ENCODE measurements at places on chromosomes 1 and 21.

DNA sequence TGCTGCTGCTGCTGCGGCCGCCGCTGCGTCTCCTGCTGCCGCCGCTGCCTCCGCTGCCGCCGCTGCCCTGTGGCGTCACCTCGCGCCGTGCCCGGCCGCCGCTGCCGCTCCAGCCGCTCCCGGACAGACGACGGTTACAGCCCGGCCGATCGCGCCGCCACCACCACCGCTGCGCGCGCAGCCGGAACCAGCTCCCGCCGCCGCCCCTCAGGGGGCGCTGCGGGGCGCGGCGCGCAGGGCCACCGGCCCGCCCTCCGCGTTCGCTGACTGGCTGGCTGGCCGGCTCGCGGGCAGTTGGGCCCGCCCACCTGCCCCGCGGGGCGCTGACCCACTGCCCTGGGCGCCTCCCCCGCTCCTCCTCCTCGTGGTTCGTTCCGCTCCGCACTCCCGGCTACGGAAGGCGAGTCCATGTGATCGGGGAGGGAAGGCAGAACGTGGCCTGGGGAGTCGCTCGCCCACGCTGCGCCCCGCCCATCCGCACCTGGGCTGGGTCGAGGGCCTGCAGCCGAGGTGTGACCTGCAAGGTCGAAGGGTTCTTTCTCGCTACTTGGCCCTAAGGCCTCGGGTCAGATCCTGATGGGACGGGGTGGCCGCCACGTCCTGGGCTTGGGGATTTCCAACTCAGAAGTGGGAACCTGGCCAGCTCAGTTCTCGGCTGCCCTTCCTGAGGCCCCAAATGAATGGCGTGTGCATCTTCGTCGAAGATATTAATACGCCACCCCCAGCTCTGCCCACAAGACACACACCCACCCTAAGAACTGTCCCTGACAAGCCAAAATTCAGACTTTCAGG is at the start of gene PTP4A2:
PTP4A2 (minus strand) TSS at position 185 of the 792 bp plus-strand sequence. CDS start 19,303 bp downstream, outside the sequence.
- DNase-seq, result peak; percentile 21

- DNase-seq, result no peak
Observed at GRCh38 chr21:29384683-29385359, 86.1 kb downstream of the BACH1 start.

GRCh38 chr1:34663031-34663430 is 91.8 kb upstream of the GJB5 start:
- no peak for DNase-seq

- DNase-seq, result no peak
Observed at GRCh38 chr1:88744142-88744541, 60.1 kb downstream of the PKN2 start.

- no peak for DNase-seq
Observed at GRCh38 chr21:19553919-19554615, 1150.5 kb upstream of the TMPRSS15 start.

DNA sequence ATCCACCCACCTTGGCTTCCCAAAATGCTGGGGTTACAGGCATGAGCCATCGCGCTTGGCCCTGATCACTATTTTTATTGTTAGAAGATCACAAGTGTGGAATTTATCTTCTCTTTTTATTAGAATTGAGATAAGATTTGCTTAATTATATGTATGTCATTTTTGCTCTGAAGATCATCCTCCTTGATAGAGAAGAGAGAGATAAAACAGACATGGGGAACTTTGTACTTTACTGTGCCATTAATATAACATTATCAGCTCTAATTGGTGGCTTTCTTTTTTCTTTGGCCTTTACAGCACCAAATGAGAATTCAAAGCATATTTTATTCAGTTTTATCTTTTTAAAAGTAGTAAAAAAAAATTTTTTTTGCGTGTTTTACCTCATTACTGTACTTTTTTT is 46.8 kb downstream of the SCP2 start:
- DNase-seq, result no peak

DNA sequence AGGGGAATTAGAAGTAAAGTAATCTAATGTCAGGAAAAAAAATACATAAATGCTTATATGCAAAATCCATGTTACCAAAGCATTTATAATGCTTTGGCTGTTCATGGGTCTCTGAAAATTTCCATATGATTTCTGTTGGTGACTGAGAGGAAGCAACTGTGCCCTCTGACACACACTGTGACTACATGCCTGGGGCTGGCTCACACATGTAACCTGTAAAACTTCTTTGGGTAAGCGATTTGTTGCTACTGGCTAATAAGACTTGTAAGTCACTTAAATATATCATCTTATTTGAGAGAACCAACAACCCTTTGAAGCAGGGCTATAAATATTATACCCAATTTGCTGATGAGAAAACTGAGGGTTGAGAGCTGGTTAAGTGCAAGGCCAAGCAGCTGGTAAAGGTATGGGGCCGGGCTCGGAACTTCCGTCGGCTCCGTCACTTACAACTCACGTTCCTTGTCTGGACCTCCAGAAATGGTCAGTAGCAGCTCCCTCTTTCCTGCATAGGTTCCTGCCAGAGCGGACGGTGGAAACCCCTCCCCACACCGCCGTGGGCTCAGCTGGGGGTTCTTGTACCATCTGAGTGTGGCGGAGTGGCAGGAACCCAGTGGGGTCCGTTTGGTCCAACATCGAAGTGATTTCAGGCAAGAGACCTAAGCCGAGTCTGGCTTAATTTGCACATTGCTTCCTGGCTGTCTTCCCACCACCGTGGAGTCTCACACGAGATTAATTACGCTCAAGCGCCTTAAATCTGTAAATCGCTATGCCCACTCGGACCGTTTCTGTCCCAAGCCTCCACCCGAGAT is 714 bp downstream of the DFFA start:
- no peak for DNase-seq

DNA sequence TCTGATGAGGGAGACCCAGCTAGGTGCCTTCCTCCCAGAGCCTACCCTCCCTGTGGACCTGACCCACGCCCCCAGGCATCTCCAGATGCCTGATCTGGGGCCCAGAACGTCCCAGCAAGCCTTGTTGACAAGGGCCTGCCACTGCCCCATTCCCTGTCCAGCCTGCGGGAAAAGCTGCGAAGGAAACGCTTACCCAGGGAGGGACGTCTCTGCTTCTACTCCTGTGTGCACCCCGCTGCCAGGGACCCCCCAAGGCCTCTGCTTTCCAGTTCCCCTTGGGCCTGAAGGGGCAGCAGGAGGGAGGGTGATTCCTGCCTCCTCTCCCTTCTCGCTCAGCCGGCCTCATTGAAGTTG is 11.6 kb upstream of the CLSTN1 start:
- DNase-seq, result no peak

DNA sequence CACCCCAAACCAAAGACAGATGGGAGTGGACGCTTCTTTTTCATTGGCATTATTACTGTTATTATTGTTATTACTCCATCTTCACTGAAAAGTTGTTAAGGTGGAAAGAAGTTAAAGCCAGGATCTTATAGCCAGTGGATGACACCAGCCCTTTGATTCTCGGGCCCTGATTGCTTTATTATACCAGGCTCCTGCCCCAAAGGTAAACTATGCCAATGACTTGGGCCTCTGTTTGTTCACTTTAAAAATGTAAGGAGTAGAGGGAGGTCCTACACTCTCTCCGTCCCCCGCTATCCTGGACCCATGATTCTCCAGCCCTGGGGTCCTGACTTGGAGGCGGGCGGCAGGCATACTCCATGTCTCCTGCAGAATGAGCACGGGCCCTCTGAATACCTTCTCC is 106.8 kb downstream of the TOMM20 start:
- no peak for DNase-seq

DNA sequence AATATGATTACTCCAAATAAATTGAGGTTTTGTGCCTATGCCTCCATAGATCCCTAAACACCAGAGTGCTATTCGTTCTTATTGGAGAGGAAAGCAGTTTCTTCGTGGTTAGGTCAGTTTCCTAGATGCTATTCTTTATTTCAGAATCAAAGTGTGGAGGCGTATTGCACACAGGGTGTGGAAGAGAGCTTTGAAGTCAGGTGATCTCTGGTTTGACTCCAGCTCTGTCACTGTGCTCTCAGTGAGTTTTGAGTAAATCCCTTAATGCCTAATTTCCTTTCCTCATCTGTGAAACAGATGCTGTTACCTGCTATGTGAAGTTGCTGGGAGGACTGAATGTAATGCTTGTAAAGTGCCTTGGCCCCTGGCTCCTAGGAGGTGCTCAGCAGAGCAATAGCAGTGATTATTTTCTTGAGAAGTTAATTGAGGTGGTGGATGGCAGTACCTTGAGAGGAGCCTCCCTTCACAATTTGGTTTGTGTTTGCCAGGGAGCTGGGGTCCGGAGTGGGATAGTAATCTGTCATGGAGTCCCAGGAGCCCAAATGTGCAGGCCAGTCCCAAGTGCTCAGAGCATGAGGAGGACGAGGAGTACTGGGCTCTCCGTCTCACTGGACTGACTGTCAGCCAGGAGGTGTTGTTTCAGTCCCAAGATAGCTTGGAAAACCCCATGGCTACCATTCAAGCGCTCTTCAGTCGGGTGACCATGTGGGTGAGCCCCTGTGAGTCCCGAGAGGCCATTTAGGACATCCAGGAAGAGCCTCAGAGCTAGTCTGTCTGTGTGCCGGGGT is 14.9 kb downstream of the NTPCR start:
- DNase-seq, result no peak

- DNase-seq, result no peak
Observed at GRCh38 chr1:23242414-23242813, 25.1 kb upstream of the HTR1D start.

- no peak for DNase-seq
Observed at GRCh38 chr1:213325482-213325881, 274.4 kb downstream of the RPS6KC1 start.

DNA sequence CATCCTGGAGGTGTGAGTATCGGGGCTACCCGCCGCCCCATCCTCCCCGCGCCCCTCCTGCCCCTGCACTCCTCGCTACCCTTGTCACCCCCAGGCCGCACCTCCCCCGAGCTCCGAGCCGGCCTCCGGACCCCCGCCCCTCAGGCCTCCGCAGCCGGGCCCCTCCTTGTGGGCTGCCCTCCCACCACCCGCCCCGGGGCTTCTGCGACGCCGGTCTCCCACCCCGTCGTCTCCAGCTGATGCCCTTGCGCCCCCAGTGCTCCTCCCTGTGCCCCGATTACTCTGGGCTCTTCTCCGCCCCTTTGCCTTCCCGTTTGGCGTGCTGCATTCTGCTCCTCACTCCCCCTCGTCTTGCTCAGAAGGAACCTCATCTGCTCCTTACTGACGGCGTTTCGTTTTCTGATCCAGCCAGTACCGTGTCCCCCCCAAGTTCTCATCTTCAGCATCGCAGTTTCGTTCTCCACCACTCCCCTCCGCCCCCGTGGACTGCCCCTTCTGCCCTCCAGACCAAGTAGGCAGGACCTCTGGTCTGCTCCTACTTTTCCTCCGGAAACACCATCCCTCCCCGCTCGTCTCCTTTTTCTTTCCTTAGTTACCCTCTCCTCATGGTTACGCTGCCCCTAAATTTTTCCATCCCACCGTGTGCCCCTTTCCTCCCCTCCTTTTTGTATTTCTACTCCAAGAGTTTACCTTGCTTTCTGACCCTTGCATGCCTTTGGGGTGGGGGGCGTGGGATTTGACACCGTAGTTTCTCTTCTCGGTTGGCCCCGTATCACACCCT is 841 bp downstream of the SNX27 start:
- DNase-seq, result no peak

DNA sequence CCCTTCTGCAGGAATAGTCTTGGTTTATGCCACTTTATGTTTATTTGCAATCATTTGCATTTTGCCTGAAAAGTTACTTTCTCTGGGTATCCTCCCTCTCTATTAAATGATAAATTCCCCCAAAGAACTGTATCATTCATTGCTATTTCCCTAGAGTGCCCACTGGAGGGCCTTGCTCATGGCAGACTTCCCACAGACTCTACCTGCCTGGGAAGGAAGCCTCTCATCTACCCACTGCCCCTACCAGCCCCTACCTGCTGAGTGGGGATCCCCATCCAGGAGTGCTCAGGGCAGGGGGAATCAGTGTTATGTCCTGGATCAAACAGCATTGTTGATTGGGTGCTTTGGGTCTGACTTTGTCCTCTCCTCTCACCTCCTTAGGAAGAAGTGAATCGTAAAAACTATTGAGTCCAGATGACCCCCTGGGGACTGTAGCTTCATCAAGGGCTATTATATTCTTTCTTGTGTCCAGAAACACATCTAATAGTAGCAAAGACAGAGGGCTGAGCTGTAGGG is 6.8 kb upstream of the LRRN2 start:
- DNase-seq, result no peak

DNA sequence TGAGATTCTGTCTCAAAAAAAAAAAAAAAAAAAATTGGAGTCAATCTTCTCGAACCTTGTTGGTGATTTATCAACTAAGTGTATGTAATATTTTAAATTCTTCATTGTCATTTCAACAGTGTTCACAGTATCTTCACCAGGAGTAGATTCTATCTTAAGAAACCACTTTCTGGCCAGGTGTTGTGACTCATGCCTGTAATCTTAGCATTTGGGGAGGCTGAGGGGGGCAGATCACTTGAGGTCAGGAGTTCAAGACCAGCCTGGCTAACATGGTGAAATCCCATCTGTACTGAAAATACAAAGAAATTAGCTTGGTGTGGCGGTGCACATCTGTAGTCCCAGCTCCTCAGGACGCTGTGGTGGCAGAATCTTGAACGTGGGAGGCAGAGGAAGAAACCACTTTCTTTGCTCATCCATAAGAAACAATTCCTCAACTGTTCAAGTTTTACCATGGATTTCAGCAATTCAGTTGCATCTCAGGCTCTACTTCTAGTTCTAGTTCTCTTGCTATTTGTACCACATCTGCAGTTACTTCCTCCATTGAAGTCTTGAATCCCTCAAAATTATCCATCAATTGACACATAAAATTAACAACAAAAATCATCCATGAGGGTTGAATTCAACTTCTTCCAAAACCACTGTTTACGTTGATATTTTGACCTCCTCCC is 30.4 kb upstream of the EYA3 start:
- no peak for DNase-seq

DNA sequence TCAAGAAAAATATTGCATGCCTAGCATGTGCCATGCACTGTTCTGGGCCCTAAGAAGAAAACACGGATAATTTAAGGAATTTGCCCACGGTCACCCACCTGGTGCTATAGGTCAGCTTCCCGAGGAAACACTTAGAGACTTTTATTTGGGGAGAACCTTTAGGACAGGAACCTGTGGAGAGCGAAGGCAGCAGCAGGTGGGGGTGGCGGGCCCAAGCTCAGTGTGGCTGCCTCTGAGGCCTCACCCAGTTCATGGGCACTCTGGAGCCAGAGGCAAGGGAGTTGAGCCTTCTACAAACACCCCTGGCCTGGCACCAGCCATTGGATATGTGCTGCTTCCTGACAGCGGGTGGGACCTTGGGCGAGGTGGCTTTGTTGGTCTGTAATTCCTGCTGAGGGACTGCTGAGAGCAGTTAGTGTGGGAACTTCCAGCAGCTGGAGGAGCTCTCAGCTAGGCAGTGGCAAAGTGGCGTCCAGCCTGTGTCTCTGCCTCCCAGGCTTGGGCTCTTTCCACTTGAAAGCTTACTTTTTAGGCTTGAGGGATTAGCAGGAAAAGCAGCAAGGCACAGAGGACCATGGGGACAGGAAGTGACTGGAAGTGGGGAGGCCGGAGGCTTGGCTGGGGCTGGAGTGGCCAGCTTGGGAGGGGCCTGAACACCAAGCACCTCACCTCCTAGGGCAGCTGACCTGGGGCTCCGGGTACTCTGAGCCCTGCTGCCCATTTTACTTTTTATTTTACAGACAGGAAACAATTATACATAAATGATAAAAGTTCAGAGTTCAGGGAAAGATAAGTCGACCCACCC is 19.1 kb downstream of the MRPL37 start:
- no peak for DNase-seq

Data from cerebellar nuclear complex (tissue), 1 donor.